OCI-M1 (cell line): ENCODE measurements at places on chromosomes 2 and 18.

- no peak for DNase-seq
Measured at GRCh38 chr2:45283764-45284620, 274.7 kb upstream of the SIX2 start.

DNA sequence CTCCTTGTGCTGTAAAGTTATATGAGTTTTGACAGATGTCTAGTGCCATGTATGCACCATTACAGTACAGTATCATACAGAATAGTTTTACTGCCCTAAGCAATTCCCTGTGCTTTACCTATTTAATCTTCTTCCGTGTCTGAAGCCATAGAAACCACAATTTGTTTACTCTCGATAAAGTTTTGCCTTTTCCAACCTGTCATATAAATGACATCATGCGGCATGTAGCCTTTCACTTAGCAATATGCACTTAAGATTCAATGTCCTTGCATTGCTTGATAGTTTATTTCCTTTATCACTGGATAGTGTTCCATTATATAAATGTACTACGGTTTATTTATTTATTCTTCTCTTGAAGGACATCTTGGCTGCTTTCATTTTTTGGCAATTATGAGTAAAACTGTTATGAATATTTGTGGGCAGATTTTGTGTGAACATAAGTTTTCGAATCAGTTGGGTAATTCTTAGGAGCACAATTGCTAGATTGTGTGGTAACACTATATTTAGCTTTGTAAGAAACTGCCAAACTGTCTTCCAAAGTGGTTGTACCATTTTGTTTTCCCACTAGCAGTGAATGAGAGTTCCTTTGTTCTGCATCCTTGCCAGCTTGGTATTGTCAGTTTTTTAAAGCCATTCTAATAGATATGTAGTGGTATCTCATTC lies 136.8 kb upstream of the MAP3K20 start:
- no peak for DNase-seq

DNA sequence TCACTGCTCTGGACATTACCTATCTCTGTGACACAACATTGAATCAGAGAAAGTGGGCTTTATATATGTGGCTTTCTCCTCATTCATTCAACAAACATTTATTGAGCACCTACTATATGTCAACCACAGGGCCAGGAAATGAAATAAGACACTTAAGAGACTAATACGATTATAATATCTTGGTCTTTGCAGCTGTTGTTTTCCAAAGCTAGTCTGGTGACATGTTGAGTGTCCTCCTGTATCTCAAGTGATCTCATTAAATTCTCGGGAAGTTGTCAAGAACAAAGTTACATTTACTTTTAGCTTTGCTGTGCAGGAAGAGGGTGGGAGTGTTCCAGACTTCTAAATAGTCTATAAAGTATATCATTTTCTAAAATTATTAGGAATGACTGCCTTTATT lies 164.6 kb upstream of the SP5 start:
- no peak for DNase-seq

DNA sequence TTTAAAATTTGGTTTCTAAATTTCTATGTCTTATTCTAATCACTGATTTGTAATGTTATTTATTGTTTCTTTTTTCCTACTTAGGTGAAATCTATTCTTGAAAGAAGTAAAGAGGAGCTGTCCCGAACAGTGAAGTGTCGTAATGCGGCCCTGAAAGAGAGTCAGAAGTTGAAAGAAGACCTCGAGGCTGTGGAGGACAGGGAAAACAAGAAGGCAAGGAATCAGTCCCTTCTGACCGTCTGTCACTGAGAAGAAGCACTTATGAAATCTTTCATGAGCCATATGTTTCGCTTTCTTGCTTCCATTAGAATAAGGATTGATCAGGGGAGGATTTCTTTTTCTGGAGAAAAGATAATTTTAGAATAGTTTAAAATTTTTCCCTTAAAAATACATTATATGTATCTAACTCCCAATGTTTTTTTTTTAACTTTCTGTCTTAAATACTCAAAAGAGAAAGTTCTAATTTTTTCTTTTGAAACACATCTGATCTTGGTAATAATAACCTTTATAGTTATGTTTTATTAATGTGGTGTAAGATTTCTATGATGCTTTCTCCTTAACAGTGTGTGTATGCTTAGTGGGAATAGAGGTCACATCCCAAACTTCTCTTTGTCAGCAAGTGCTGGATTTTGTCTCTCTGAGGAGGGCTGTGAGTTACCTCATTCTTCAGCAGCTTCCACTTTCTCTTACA lies 79.0 kb downstream of the CCDC150 start:
- DNase-seq, result peak; percentile 38

DNA sequence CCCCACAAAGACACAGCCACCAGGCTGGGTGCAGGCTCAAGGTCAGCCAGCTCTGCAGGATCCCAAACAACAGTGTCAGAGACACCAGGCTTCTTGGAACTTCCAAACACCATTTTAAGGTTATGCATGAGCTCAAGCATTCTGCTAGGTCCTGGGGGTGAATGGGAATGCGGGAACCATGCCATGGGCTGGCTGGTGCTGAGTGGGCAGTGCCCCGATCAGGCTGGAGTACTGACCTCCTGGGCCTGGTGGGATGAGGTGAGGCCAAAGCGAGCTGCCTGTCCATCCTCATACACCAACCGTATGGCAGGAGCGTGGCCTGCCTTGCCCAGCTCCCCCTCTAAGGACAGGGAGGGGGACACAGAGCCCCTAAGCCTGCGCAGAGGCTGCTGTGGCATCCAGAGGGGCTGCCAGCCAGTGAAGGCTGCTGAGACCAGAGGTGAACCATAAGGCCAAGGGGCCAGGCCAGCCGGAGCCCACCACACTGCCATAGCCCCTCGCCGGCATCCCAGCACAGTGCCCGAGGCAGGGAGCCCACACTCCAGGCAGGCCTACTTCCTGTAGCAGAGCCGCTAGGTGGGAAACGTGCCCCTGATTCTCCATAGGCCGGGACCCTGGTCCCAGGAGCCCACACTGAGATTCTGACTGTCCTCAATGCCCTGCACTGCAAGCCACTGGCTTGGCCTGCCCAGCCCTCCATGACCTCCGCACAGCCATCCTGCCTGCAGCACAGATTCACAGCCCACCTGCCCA lies 135.0 kb downstream of the HDAC4 start:
- no peak for DNase-seq

DNA sequence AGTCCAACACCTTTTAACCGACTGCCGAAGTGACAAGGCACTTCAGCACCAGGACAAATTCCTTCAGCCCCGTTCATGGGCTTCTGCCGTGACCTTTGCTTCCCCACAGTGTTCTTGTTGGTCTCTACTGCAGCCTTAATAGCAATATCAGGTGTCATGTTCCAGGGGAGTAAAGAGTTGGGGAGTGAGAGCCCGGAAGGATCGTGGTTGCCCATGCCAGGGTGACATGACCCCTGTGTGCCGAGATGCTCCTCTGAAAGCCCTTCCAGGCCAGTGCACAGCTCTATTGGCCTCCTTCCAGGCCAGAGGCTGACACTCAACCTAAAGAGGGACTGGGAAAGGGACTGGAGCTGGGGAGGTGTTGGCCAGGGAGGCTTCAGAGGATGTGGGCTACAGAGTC lies 279.2 kb downstream of the CYRIA start:
- no peak for DNase-seq

DNA sequence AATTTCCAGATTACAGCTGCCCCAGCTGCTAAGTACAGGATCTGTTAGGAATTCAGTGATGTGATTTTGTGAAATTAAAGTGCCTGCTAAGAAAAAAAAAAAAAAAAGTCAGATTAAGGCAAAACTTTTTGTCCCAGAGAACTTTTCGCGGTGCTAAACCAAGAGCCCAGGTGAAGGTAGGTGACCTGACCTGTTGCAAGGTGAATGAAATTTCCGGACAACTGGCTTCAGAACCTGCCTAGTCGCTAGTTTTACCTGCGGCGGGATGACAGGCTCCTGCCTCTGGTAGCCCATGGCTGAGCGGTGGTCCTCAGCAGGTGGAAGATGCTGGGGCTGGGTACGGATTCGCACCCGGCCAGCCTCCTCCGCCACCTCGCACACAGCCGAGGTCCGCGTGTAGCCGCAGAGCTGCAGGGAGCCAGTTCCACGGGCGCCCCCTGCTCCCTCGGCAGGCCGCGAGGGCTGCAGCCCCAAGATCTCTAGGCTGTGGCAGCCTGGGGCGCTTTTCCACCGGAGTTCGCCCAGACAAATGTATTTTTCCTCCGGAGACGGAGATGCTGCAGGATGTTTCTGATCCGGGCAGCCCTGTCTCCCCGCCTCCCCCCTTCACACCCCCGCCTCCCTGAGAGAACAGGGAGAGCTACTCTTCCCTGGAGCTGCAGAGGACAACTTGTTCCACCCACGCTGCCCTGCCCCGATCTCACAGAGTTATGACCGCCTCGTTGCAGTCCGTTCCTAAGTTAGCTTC lies at the start of gene SLC38A11:
TSS of gene SLC38A11 (minus strand) at position 572 of the 748 bp plus-strand sequence. CDS start at position 294, 278 bp downstream.
- DNase-seq, result no peak

DNA sequence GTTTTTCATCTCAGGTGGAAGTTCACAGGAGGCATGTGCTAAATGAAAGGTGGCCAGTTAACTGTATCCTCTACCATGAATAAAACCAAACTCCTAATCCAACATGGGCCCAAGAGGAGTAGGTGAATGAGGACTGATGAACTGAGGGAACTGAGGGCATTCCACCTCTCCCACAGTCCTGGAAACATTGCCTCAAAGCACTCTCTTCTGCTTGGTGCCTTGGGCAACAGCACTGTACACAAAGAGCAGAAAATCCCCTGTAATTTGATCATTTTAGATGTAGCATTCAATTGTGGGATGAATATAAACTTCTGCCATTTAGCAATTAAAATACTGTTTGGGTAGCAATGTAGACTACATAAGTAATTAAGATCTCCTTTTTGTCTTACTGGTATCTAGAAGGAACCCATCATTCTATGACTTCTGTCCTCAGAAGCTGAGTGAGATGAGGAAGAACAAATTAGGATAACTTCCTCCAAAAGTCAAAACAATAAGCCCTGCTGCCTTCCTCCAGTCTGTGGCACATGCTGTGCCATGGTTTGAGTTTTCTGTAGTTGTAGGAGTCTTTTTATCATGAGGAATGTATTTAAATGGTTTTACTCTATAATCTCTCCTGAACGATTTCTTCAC lies 86.7 kb upstream of the ZEB2 start:
- DNase-seq, result no peak

- no peak for DNase-seq
Measured at GRCh38 chr2:70233926-70234325, 14.5 kb downstream of the TIA1 start.

DNA sequence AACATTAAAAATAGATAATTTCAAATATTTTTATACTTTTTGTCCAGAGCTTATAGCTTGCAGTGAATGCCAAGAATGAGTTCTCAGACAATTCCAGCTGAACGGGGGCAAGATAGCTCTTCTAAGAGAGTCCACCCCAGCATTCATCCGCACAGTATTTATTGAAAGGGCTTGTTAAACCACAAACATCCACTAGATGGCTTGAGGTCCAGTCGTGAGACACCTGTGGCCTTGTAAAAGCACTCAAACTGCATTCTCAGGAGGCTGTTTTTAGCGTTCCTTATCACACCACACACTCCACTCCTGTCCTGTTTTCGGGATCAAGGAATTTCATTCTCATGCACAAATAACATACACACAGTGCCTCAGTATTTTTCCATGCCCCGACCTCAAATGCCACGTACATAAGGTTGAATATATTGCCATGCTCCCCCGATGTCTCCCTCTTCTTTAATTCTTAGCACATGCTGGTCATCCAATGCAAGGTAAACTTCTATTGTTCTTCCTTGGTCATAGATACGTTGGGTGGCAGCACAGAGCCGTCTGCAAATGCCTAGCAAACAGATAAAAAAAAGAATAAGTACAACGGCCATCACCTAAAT lies 47.4 kb downstream of the DNAJC10 start:
- DNase-seq, result peak; percentile 48

DNA sequence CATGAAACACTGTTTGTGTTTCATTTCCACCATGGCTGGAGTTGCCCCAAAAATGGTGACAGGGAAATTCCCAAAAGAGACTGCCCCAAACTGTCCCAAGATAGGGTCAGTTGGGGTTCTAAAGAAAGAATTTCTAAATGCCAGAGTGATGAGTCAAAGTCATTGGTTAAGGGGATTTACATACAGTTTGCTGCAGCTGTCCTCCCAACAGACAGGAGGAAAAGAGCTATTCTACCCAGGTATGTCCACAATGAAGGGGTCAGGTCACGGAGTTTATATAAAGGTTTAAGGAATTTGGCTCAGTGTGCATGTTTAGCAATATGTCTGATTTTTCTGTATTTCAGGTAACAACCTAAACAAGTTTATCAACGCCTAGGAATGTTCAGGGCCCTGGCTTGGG lies 344.1 kb downstream of the TDRD15 start:
- no peak for DNase-seq

DNA sequence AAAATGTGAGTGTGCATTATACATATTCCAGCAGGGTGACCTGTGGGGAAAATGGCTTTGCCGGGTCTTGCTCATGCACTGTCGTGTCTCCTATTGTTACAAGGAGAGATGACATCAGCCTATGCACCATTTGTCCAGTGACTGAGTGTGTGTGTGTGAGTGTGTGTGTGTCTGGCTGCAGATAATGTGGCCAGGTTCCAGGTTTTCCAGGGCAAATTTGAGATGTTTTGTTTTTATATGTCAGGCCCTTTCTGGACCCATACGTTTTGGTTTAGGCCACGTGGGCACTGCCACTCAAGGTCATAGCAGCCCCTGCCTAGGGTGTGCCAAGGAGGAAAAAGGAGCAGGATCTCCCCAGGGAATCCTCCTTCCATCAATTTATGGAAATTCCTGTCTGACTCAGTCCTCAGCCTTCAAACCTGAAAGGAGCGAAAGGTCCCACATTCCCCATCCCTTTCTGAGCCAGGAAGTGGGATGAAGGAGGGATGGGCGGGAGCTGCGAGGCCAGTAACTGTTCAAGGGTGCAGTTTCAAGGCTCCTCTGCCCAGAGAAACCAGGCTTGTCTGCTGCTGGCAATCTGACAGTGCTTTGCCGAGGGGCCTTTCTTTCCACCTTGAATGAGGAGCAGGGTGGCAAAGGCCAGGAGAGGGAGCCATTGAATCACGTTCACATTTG lies 93.0 kb upstream of the SMAD2 start:
- DNase-seq, result peak; percentile 81

GRCh38 chr2:131590896-131591295 lies 63.2 kb downstream of the CCDC74A start:
- no peak for DNase-seq

GRCh38 chr18:53033128-53033527 lies 693.1 kb downstream of the DCC start:
- DNase-seq, result no peak

- DNase-seq, result no peak
Measured at GRCh38 chr18:5103693-5104092, 93.4 kb downstream of the AKAIN1 start.

- no peak for DNase-seq
Measured at GRCh38 chr2:126828491-126828890, 70.2 kb upstream of the TEX51 start.

GRCh38 chr2:190537765-190538164 lies 3.2 kb upstream of the NEMP2 start:
- DNase-seq, result no peak

GRCh38 chr18:51164342-51164741 lies 33.1 kb downstream of the MEX3C start:
- DNase-seq, result no peak

DNA sequence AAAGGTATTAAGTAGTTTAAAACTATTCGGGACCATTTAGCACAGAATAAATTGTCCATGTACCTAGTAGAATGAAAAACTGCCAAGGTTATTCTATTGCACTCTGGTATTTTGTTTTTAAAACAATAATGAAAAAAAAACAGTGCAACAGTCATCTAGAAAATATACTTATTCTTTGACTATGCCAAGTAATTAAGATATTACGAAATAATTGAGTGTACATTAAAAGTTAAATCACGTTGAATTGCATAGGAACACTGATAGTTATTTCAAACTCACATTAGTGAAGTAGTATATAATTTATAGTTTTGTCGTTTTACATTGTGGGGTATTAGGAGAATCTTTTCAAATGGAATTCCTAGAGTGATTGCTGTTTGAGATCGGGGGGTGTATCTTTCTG lies 20.1 kb downstream of the R3HDM1 start:
- DNase-seq, result no peak

- DNase-seq, result no peak
Measured at GRCh38 chr2:10741139-10741538, 19.7 kb downstream of the ATP6V1C2 start.
